GM18507 (cell line): ENCODE measurements at places on chromosomes 11 and 22.

DNA sequence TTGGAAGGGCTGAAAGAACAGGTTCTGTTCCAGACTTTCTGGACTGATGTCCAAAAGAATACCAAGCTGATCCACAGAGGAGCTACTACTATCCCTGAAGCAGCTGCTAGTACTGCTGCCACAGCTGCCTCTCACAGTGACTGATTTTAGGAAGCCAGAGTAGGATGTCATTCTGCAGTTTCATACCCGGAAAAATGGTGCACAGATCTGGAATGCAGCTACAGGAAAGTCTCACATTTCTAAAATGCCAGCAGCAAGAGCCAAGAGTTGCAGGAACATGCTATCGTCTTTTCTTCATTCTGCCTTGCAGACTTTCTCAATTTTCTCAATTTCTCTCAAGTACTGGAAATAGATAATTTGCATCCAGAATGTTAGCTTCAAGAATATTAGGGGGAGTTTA lies 19.4 kb upstream of the CCDC179 start:
- DNase-seq: no peak

- DNase-seq: no peak
Measured at GRCh38 chr11:2531987-2532703, 87.3 kb downstream of the KCNQ1 start.

DNA sequence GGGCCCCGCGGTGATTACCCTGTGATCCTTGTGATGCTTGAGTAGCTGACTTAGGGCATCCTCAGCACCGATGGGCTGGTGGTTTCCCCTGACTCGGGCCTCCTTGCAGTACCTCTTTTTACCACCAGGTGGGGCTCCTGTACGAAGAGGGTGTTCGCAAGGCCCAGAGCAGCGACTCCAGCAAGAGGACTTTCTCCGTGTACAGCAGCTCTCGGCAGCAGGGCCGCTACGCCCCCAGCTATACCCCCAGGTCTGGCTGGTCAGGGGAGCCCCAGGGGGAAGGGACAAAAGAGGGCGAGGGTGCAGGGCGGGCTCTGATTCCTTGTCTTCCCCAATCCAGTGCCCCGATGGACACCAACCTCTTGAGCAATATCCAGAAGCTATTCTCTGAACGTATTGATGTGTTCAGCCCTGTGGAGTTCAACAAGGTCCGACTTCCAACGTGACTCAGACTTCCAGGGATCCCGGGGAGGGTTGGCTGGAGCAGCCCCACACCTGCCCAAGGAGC lies 1.3 kb upstream of the TM7SF2 start:
- DNase-seq: peak; percentile 81

GRCh38 chr11:22407921-22408320 lies 69.7 kb downstream of the SLC17A6 start:
- no peak for DNase-seq

DNA sequence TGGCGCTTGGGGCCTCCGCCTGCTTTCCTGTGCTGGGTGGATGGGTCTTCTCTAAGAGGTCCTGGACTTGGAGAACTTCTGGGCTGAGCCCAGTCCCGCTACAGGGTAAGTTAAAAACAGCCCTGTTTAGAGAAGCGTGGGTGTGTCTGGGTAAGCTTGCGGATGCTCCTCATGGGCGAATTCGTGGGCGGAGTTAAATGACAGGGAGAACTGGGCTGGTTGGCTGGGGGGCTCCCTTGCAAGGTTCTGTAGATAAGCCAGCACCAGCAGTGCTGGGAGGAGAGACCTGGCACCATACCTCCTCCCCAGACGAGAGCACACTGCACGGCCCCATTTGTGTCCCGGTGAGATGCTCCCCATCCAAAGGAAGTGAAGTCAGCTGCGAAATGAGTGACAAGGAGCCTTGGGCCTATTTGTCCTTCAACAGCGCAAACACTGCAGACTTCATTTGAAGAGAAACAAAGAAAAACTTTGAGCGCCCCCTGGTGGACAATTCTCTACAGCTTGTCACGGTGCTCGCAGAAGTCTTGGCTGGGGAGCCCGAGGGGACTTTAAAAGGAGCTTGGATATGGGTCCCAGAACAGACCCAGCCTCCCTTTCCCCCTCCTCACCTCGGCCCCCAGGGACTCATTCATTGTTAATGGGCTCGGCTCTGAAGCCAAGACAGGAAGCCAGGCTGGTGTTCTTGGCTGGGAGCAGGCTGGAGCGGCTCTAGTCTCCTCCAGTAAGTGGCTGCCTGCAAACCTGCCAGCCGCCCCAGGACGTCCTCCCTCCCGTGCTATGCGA lies 39.5 kb downstream of the TP53I11 start:
- peak; percentile 64 for DNase-seq

DNA sequence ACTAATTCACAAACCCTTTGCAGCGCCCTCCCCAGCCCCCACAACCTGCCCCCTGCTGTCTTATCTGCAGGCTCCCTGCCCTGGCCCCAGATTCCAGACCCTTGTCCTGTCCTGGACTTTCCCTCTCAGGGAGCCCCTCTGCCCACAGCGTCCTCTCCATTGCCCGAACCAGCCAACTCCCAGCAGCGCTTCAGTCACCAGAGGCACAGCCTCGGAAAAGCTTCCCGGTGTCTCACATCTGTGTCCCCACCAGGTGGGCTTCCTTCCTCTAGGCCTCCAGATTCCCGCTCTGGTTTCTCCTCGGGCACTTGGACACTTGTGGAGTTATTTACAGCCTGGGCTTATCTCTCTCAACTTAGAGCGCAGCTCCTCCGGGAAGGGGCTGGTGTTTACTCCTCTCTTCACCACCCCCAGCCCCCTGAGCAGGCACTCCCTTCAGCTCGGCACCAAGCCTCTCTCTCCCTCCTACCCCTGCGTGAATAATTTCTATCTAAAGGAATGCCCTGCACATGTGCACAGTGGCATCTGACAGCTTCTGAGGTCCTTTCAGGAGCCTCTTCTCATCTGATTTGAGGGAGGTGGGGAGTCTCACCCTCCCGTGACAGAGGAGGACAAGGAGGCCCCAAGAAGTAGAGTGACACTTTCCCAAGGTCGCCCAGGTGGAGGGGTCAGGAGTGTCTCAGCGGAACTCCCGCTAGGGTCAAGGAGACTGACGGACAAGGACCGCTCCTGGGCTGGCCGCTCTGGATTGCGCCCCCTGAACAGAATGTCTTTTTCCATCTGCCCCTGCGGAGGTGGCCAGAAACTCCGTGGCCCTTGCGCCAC lies 838 bp downstream of the WNT11 start:
- no peak for DNase-seq

DNA sequence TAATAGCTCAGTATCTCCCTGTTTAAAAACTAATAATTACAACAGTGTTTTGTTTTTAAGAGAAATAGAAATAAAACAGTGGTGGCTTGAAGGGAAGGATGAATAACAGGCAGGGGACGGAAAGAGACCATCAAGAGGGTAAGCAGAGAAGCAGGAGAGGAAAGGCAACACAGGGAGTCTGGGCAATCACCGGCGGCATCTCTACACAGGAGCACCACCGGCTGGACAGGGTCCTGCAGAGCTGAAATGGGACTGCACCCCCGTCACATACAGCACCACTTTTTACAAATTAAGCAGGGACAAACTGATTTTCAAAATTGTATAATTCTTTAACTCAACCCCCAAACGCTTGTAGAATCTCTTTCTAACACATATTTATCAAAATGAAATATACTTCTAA lies 18.4 kb downstream of the PHF21A start:
- DNase-seq: no peak

GRCh38 chr11:12472401-12473005 lies 95.1 kb downstream of the PARVA start:
- no peak for DNase-seq

DNA sequence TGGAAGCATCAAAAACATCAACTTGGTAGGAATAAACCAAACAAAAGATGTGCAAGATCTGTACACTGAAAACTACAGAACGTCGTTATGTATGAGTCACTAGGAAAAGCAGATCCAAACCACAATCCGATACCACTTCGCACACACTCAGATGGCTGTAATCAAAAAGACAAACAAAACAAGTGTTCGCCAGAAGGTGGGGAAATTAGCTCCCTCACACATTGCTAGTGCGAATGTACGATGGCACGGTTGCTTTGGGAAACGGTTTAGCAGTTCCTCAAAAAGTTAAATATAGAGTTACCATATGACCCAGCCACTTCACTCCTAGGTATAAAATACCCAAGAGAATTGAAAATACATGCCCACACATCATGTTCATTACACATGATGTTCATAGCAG lies 14.8 kb upstream of the CARD10 start:
- no peak for DNase-seq

DNA sequence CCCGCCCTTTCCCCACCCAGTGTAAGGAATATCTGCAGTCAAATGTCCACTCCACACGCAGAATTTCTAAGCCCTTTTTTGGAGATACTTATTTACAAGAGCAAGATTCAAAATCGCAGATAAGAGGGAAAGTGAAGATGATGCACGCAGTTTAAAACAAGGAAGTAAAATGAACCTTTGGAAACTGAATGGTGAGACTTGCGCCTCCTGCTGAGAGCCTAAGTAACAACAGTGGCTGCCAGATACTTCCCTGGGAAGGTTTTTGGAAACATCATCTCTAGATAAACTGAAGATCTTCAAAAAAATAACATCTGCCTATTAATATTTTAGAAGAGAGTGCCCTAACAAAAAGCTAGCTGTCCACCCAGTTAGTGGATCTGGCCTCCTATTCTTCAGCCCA lies 963.1 kb upstream of the FAT3 start:
- no peak for DNase-seq

DNA sequence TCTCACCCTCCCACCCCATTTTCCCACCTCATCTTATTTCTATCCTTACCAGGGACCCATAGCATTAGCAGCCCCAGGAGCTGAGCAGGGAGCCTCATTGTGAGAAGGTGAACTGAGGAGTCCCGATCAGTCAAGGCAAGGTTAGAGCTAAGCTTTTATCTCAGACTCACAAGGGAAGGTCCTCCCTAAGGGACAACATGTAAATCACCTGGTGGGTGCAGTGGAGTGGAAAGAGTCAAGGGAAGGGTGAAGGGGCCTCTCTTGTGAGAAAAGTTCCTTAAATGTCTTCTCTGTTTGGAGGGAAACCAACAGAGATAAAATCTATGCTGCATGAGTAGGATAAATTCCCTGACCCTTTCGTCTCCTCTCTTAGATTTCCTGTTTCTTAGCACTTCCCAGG lies 85.9 kb downstream of the GAB4 start:
- no peak for DNase-seq

DNA sequence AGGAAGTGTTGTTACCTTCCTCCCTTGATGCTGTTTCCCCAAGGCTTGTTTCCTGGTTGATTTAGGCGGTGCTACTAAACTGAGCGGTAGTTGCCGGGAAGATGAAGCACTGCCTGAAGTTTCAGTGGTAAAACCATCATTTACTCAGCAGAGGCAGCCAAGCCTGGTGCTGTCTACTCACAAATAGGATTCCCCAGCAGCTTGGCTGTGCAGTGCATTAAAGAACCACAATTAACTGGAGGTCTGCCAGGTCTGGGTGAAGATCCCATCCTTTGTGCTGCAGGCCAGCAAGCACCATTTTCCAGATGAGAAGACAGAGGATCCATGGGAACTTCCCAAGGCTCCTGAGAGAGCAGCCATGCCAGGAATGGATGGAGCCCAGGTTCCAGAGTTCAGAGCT lies 231.9 kb upstream of the E2F8 start:
- DNase-seq: no peak

DNA sequence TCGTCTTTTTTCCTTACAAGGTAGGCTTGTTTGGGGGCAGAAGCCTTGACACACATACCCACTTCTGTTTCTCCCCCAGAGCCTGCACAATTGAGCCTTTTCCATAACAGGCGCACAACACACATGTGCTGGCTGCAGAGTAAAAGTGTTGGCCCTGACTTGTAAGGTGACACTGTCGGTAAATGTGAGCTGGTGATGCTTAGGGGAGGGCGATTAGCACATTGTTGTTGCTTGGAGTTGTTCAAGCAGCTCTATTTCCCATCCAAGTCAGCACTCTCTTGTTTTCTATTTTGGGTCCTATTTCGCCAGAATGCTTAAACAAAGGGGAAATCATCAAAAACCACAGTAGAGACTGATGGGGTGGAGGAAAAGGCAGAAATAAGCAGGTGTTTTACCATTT lies 51.9 kb upstream of the PTPRJ start:
- DNase-seq: no peak

- DNase-seq: no peak
Measured at GRCh38 chr11:76347466-76347865, 33.5 kb downstream of the THAP12 start.

- no peak for DNase-seq
Measured at GRCh38 chr22:42793848-42794405, 63.1 kb downstream of the ARFGAP3 start.

DNA sequence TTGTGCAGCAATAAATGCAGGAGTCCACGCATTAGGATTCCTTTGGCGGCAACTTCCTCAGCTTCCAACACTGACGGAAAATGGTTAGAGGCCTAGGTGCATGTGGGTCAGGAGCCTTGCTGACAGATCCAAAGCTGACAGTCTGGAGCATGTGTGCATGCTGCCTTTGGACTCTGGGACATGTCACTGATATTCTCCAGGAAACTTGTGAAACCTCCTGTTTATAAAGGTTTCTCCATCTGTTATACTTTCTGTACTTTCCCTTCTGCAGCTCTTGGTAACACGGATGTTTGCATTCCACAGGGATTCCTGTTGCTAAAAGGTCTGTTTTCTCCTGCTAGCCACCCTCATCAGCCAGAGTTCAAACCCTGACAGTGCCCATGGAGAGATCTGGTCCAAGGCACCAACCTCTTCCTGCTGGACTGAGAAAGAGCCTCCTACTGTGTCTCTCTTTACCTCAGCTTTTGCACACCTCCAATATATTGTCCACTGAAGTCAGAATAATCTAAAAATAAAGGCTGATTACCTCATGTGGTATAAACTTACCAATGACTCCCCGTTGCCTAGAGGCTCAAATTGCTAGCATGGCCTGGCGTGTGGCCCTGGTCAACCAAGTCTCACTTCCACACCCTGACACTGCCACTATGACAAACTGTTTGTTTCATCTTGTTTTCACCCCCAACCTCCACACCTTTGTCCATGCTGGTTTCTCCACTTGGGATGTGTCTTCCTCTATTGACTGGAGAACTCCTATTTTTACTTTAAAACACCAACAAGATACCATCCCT lies 31.1 kb upstream of the LYVE1 start:
- no peak for DNase-seq

- DNase-seq: no peak
Measured at GRCh38 chr22:33913188-33913587, 7.1 kb downstream of the LARGE1 start.

- DNase-seq: no peak
Measured at GRCh38 chr22:47686594-47687345, 924.3 kb downstream of the TBC1D22A start.

DNA sequence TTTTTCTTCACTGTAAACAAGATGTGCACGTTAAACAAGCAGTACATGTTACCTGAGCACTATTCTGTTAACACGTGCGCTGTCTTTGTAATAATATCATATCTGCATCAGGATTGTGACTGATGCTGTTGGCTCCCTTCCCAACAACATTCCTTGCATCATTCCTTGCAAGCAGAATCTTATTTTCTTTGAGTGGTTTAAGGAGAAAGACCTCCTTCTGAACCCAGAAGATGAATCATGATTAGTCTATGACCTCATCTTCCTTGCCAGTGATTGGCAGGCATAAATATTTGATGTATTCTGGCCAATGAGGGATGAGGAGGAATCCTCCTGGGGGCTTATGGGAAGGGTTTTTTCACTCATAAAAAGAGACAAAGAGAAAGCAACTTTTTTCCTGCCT lies 46.2 kb downstream of the C11orf71 start:
- DNase-seq: no peak

GRCh38 chr22:46801826-46802607 lies 39.6 kb downstream of the TBC1D22A start:
- DNase-seq: no peak
